Putamen (tissue), 1 donor: ENCODE measurements at places on chromosomes 1 and 21.

DNA sequence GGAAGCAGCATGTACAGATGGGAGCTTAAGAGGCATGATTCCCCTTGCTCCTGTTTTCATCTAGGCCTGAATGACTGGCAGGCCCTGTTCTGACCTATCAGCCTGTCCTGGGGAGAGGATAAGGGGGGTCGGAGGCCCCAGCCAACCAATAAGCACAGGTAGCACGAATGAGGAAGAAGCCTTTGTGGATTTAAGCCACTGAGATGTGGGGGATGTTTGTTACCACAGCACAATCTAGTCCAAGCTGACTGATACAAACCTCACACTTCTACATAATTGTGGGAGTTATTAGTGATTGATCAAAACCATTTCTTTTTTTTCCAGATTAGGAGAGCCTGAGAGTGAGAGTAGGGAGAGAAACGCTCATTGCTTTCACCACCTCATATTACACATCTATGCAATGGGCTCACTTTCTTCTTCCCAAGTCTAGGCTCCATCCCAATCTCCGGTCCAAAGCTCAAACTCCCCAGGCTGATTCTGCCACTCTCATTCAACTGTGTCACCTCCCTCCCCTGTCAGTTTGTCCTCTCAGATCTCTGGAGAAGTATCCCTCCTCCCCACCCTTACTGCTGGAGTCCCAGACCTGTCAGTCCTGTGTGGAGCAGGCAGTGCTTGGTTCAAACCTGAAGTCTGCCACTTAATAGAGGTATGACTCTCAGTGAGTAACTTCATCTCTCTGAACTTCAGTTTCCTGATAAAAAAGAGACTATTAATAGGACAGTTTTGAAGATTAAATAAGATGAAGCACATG lies 220.5 kb downstream of the PTPRU start:
- DNase-seq = no peak

DNA sequence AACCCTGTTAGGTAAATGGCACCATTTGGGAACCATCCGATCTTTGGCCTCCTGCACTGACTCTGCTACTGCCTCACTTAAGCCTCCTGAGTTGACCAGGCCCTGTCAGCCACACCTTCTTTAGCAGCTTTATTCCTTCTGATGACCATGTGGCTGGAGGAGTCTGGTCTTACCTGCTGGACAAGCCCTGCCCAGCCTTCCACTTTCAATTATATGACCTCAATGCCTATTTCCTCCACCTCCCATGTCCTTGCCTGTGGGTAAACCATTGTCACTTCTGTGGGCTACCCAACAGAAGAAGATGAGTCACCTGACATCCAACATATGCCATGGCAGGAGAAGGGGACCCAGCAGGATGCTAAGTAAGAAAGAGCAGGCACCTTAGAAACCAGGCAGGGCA lies 393.8 kb downstream of the NTNG1 start:
- DNase-seq = no peak

DNA sequence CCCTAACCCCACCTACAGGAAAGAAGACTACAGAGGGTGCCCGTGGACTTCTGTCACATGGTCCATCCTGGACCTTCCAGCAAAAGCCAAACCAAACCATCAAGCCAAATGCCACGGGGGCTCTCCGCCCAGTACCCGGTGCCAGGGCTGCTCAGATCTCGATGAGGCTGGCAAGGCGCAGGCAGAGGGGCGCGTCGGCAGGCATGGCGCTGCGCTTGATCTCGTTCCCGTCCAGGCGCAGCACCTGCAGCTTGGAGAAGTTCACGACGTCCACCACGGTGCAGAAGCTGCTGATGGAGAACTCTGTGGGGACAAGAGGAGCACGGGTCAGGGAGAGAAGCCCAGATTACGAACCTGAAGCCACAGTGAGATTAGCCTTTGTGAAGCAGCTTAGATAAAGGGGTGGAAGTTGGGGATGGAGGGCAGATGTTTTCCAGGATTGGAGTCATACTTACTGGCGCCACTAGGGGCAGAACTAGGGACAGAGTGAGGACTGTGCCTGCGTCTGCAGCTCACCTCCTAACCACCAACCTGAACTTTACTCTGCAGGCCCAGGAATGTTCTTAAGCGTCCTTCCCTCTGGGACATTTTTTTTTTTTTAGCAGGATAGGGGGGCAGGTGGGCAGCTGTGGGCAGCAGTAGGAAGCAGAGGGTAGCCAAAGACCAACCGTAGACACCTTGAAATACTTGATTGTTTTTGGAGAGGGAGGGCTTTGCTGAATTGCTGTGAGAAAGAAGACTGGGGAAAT lies 8.6 kb downstream of the FMOD start:
- no peak for DNase-seq

GRCh38 chr1:220330265-220330664 lies 58.0 kb upstream of the RAB3GAP2 start:
- DNase-seq = no peak

- peak; percentile 18 for DNase-seq
Observed at GRCh38 chr1:201085902-201086735, 26.1 kb downstream of the CACNA1S start.

DNA sequence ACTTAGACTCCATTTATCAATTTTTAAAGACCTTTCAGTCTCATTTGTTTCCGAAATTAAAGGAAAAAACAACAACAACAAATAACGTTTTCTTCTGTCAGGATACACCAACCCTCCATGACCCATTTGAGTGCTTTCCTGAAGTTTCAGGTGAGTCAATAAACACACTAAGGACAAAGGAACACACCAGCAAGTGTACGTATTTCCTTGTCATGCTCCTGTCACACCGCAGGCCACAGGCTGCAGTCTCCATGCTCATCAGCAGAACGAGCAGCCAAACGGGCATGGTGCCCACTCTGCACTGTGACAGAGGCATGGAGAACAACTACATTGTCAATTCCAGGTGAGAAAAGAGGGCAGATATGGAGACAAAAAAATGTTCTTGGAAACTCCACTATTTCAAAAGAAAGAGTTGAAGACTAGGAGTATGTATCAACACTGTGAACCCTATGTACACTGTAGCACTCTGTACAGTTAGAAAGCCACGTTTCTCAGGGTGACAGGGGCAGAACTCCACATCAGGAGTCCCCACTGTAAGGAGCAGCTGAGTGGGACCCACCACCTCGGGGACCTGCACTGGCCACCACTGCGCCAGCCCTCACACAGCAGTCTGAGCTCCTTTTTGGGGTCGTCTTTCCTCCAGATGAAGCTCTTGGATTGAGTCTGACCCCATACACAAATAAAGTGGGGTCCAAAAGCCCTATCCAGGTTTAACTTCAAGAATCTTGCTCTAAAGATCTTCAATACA lies 2.6 kb downstream of the PTTG1IP start:
- no peak for DNase-seq

DNA sequence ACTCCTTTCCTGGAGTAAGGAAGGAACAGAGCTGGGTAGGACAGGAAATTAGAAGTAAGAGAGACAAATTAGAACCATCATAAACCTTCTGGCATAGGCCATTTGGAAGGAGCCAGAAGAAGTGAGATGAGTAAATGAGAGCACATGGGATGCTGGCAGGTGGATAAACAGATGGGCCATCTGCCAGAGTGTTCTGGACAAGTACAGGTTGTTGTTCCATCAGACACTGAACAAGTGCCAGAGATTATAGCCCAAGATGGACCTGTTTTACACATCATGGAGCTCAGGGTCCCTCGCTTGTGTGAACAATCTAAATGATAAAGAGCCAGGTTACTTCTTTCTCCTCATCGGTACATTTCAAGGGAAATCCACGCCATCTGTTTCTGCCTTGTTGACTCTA lies 200.3 kb downstream of the HHIPL2 start:
- no peak for DNase-seq
